SJCRH30 (cell line): ENCODE measurements at places on chromosomes 2 and 18. TPM values are rescaled to one million over a fixed set of nuclear protein-coding genes. Genes with fewer than 3 reads are reported as not detected.

DNA sequence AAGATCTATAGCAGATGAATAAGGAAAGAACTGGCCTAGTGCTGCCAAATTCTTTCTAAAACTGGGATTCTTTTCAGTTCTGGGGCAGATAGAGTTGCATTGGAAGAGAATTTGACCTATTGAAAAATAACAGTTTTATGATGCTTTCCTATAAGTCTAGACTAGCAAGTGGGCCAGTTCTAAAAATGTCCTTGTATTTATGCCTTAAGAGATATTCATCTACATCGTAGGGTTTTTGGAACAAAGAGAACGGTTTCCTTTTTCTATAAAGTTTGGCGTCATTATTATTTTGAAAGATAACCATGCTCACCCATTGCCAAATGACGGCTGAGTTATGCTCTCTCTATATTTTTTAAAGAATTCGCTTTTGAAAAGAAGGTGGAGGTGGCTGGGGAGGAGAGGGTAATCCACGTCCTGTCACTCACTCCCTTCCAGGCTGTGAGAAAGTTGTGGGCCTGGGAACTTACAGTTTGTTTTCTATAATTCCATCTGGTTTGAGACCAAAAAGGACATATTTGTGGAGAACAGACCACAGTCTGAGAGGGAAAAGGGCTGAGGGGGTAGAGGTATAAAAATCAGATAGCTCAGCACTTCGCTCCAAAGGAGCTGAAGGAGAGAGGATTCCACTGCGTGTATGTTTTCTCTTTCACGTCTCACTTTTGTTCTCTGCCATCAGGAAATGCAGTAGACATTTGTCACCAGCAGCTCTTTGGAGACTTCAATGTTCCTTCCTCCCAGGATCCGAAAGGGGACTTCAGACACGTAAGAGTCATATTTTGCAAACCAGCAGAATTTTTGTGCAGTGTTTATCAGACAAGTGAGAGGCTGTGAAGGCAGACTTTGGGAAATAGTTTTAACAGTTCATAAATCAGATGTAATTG is 281.9 kb upstream of the FN1 start:
- no peak for DNase-seq

DNA sequence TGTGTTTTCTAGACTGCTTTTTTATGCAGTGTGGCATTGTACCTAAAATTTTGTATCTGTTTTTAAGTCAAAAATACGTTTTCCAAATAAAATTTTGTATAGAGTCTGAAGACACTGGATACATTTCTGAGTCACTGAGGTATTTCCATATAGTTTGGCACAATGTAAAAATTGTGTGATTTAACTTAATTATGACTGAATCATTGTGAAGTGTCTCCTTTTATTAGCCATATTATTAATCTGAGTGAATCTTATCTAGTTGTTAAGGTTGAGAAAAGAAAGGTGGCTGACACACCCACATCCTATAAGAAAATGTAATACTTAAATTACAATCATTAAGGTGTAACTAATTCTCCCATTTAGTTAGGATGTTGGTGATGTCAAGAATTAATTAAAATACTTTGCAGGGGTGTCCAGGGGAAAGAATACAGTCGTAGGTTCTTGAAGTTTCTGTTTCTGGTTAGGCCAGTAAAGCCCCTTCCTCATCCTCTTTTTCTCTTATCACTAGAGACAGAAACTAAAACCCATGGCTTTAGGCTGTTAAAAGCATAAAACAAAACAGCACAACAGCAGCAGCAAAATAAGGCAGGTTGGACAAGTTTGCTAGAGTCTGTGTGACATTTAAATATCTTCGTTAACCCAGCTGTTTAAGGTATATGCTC is 71.6 kb downstream of the UBE2E3 start:
- DNase-seq, result no peak

DNA sequence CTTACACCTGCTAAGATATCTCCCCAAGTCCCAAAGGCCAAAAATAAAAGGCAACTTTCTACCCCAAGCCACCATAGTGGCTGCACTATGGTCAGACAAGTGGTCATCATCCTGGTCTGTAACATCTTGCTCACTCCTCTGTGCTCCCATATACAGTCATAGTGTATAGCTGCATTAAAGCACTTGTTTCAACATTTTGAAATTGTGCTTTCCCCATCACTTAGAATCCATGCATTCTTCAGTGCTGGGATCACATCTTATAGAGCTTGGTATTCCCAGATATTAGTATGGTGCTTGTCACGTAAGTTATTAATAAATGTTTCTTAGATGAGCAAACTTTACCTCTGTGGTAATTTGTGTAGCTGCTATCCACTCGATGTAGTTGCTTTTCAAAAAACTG is 40.4 kb upstream of the CDC42EP3 start:
- DNase-seq, result no peak

- DNase-seq, result no peak
Measured at GRCh38 chr18:58896734-58897508, 32.2 kb downstream of the ZNF532 start.

DNA sequence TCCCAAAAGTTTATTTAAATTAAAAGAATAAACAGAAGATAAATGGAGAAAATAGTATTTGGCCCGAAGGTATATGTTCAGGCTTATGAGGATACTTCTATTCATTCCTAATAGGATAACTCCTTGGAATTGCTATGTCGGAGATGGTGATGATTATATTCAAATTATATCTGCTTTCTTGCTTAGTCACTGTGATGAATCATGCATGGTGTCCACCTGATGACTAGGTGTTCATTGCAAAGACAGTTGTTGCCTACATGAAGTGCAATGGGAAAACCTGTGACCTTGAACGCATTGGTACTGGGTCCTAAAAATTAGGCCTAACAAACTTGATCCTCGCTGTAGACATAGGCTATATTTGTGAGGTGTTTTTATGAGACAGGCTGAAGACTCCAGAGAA is 617.3 kb upstream of the ZEB2 start:
- DNase-seq, result no peak

GRCh38 chr2:12861344-12861930 is 144.7 kb downstream of the TRIB2 start:
- DNase-seq, result no peak

- no peak for DNase-seq
Measured at GRCh38 chr2:180952082-180952481, 28.3 kb upstream of the UBE2E3 start.

GRCh38 chr2:48195169-48195568 is 288.9 kb upstream of the FBXO11 start:
- DNase-seq, result peak; percentile 17

DNA sequence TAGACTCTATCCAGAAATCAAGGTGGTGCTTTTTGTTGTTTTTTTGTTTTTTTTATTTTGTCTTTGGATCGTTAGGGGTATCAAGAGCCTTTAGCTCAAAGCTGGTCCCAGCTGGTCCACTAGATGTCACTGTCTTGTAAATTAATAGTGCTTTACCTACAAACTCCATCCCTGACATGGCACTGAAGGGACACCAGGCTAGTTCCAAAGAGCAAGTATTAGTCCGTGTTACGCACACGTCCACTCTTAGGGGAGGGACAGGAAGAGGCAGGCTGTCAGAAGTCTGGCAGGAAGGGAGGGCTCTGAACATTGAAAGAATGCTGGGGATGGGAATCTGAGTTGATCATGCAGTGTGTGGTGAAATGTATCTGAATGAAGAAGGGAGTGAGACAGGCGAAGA is 85.9 kb upstream of the CCBE1 start:
- DNase-seq, result peak; percentile 22

GRCh38 chr2:28080911-28081310 is 190.4 kb downstream of the BABAM2 start:
- no peak for DNase-seq

GRCh38 chr2:166357068-166357949 is 18.4 kb downstream of the SCN9A start:
- DNase-seq, result no peak

DNA sequence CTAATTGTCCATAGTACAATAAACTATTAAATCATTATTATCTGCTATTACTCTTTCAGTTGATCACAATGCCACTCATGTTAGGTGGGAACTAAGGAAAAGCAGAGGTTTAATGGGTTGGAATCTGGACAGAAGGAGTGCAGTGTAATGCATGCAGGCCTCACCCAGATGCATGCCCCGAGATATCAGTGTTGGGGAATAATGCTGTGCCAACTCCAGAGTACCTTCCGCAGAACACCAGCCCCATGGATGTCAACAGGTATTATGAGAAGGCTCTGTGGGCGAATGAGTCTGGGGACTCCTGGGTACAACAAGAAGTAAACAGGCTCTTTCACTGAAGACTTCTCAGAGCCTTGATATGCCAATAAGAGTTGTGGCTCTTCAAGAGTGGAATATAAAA is 377.4 kb downstream of the ALK start:
- DNase-seq, result no peak

- DNase-seq, result no peak
Measured at GRCh38 chr2:207150284-207150683, 15.5 kb downstream of the KLF7 start.

DNA sequence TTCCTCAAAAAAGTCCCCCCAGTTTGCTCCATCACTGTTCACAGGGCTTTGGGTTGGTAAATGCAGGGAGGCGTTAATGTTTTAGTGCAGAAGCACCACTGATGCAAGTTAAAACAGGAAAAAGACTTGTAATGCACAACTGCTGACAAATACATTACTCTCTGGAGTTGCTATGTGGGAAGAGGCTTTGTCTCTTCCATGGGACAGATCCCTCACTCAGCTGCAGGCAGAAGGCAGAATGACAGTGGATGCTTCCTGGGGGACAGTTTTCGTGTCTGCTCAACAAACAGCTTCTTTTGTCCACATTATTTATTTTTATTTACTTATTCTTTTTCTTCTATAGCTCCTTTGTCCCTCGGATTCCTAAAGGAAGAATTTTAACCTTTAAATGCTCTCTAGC is 22.7 kb upstream of the KCNE4 start:
- DNase-seq, result no peak

DNA sequence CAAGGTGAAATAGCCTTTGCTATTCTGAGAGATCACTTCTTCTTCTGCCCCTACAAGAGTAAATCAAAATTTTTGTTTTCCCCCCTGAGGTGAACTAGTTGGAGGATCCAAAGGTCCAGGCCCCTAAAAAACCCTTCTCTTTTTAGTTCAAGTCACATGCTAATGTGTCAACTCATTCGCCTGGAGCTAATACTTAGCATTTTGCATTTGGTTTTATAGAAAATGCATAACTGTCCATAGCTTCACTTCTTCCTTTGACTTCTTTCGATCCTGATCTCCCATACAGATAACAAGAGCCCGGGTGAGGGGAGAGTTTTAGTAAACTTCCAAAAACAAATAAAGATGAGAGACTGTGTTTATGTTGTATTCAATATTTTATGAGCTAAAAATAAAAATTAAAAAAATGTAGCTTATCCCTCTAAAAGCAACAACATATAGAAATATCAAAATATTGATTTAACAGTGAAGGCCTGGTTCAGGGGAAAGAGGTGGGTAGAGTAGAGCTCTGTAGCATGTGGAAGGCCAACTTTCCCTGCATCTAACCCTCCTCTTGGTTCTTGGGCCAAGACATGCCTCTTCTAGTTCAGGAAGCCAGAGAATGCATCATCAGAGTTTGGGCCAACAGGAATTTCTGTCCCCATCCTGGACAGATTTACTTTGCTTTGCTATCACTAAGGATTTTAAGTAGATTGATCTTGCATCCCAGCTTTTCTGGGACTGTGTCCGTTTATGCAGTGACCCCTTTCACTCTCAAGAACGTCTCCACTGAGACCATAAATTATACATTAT is 333.8 kb downstream of the ALK start:
- DNase-seq, result no peak

DNA sequence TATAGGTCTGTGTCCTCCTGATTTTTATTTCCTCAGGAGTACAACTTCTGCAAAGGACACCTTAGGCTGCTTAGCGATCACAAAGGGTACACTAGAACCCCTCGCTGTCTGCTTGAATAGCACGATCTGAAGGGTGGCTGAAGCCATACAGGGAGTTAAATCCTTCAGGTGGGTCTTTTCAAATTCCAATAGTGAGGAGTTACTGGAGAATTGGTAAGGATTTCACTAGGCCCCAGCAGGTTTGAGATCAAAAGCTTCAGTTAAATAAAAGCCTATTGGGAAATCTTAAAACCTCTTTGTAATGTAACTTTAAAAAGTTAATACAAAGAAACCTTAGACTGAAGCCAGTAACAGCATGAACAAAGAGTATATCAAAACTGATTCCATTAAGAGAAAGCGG is 613.1 kb downstream of the ZEB2 start:
- no peak for DNase-seq

GRCh38 chr2:78568782-78569373 is 456.6 kb upstream of the REG3G start:
- DNase-seq, result no peak

GRCh38 chr2:59655809-59656208 is 897.6 kb downstream of the BCL11A start:
- no peak for DNase-seq

DNA sequence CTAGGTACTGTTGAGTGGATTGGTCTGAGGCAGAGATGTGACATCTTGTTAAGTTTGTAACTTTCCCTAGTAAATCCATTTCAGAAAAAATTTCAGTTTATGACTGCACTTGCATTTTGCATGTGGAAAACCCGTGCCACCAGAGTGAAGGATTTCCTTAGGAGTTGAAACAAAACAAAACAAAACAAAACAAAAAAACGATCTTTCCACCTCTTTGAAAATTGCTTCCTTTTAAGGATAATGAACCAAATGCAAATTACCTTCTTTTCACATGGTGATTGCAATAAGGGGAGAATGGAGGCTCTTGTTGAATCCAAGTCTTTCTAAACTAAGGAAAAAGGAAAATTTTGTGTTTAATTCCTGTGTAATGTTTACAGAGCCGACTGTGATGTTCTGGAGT is 43.2 kb downstream of the PHLPP1 start:
- DNase-seq, result no peak

DNA sequence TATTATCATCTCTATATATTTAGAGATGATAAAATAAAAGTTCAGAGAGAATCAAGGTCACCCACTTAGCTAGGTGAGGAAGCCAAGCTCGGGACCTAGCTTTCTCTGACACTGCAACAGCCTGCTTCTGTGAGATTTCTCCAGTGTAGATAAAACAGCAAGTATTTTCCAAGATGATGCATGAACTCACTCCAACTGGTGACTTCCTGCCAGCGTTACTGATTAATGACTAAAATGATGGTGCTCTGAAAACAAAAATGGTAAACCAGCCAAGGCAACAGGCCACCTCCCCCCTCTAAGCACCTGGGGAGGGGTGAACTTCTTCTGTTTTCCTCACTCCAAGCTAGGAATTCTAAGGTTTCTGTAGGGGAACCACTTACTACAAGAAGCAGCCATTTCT is 510.2 kb upstream of the ID2 start:
- no peak for DNase-seq

- no peak for DNase-seq
Measured at GRCh38 chr2:75582840-75583239, 22.1 kb upstream of the EVA1A start.

GRCh38 chr2:120436460-120436739 is 90.5 kb downstream of the INHBB start:
- no peak for DNase-seq

GRCh38 chr2:38192976-38193375 is 117.0 kb upstream of the CYP1B1 start:
- DNase-seq, result no peak

GRCh38 chr2:2705871-2706270 is 374.8 kb upstream of the MYT1L start:
- DNase-seq, result no peak

Gene OTX1
- 4.1 and 4.3 TPM in 2 replicates for total RNA-seq

Gene FAM237A
- total RNA-seq, result not detected in 2 replicates

Gene INPP1
- total RNA-seq, result 27.2 and 35.0 TPM in 2 replicates

Gene C2orf92
- 1.3 and 2.4 TPM in 2 replicates for total RNA-seq

Gene SERPINB13
- not detected in 2 replicates for total RNA-seq

Gene CXCR1
- not detected in 2 replicates for total RNA-seq

Gene SCN3A
- 6.1 and 7.7 TPM in 2 replicates for total RNA-seq

Gene RRM2
- total RNA-seq, result 417 and 456 TPM in 2 replicates

Gene INHA
- 0.65 and 1.4 TPM in 2 replicates for total RNA-seq

Gene EVX2
- total RNA-seq, result not detected in 2 replicates

Gene EML6
- 1.0 and 2.2 TPM in 2 replicates for total RNA-seq
